ENCODE measurements at places on chromosomes 12 and 14.

DNA sequence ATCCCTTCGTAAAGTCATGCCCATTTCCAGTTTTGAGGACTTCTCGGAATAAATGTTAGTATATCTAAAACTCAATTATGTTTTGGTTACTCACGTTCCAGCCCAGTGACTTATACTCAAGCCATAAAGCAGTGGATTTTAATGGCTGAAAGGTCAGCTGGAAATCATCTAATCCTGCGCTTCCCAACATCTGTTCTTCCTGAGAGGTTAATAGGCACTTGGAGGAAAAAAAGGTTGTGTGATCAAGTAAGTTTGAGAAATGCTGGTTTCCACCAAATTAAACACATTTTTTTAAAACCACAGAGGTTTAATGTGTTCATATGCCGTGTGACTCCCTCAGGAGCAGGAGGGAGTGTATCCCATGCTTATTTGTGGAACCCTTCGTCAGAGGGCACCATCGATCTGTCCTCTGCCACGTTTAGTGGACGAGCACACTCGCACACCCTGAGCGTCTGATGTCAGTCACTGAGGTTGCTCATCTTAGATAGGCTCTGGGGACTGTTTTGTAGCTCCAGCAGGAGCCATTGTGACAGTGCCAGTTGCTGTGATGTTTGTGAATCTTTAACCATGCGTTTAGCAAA lies 41.4 kb downstream of the FBXL14 start:
- DNase-seq: no peak

- DNase-seq: no peak
Measured at GRCh38 chr12:131365821-131366260, 345.0 kb upstream of the SFSWAP start.

- DNase-seq: no peak
Measured at GRCh38 chr14:59301354-59301753, 112.9 kb downstream of the DAAM1 start.

DNA sequence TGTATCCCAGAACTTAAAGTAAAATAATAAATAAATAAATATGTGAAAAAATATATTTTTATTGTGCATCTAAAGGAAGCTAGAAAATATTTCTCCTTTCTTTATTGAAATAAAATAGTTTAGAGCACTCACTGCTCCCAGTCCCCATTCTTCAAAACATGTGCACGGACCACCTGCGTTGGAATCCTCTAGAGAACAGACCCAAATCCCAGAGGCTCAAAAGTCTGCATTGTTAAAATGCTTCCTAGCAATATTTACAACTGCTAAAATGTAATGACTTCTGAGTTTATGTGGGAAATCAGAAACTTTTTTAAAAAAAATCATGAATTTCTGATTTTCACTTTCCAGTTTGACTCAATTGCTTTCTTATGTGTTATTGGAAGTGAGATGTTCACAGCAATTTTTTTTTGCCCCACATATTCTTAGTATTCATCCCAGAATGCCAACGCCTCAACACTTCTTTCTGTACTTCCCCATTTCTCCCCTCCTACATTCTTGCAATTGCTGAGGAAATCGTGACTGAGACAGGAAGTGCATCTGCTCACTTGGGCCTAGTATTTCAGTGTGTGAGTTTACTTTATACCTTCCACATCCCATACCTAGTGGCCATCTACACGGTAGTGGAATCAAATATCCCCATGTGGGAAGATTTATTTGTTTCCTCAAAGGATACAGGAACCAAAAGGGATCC lies 116.0 kb upstream of the FLRT2 start:
- no peak for DNase-seq

DNA sequence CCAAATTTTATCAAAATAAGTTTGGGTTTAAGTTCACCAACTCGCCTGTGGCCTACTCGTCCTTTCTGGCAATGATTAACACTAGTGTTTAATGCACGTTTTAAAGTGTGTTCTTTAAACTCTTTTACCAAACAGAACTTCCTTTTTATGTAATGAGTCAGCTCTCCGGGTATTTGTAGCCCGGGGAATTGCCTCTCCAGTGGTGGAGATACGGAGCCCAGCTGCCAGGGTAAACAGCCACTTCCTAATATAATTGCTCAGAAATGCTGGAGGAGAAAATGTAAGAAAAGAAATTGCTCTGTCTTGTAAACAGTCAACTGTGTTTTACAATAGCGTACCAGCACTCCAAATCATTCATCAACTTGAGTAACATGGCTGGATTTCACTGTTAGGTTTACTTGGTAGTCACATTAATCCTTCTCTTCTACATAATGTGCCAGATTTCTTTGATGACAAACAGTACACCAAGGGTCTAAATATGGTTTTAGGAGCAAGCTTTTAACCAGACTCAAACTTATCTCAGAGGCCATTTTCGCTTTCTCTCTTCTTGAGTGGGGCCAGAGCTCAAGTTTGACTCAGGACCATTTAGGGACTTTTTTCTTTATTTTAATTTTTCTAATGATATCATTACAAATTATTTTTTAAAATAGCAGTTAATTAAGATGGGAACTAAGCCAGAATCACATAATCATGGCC lies 101.2 kb upstream of the SLC38A2 start:
- DNase-seq: peak; percentile 56

DNA sequence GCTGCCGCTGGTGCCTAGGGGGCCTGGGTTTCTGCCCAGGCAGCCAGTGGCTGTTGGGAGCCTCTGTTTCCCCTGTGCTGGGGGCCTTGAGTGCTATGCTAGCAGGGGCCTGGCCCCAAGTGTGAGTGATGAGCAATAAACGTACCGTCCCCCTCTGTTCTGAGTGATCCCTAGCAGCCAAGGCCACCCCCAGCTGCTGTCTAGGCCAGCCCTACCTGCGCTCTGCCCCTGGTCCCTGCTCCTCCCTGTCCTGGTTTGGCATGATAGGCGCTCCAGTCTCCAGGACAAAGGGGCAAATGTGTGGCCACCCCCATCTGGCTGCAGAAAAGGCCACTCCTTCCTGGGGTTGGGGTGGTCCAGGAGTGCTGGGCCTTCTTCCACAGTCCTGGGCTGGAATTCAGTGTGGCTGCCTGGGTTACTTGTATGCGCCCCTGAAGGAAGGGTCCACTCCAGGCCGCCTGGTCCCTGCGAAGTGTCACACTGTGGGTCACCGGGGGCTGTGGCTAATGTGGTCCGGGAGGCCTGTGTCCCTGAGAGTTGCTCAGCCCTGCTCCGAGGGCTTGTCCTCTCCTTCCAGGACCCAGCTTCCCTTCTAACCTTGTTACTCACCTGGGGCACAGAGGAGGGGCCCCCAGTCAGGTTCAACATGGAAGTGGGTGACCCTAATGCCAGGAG lies 7.0 kb downstream of the TRMT61A start:
- no peak for DNase-seq

DNA sequence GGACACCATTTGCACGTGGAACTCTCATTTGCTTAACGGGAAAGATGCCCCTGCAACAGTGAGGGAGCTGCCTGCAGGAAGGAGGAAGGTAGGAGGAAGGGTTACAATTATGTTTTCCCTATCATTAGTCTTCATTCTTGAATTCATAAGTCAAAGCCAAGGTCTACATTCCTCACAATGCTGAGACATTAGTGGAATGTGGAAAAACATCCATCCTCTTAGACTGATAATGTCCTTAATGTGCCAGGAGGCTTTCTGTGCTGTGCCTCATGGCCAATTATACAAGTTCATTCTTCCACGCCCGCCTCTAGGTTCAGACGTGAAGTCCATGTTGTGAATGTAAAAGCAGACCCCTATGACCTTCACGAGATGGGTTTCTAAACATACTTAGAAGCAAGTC lies 1212.4 kb upstream of the TMEM132C start:
- no peak for DNase-seq

GRCh38 chr14:50110323-50111037 lies 5.9 kb downstream of the VCPKMT start:
- no peak for DNase-seq

DNA sequence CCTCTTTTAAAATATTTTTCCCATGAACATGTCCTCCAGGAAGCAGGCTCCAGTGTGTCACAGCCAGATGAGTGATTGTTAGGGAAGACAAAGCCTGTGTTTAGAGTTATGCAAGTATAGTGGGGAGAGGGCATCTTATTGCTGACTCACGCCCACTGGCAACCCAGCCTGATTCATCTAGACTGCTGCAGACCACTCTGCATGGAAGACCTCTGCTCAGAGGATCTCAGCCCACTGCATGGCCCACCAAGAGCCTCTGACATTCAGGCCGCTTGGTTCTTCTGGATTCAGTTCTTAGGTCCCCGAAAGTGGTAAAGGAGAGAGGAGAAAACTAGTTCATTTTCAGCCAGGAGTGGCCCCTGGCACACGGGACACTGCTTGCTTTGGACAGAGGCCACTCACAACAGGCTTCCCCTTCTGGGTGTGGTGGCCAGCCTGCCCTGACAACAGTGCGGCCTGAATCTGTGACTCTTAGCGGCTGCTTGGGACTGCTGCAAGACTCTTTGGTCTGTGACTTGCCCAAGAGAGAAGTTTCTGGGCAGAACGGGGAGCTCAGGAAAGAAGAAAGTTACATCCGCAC lies 266.3 kb downstream of the ZFP36L1 start:
- DNase-seq: no peak

DNA sequence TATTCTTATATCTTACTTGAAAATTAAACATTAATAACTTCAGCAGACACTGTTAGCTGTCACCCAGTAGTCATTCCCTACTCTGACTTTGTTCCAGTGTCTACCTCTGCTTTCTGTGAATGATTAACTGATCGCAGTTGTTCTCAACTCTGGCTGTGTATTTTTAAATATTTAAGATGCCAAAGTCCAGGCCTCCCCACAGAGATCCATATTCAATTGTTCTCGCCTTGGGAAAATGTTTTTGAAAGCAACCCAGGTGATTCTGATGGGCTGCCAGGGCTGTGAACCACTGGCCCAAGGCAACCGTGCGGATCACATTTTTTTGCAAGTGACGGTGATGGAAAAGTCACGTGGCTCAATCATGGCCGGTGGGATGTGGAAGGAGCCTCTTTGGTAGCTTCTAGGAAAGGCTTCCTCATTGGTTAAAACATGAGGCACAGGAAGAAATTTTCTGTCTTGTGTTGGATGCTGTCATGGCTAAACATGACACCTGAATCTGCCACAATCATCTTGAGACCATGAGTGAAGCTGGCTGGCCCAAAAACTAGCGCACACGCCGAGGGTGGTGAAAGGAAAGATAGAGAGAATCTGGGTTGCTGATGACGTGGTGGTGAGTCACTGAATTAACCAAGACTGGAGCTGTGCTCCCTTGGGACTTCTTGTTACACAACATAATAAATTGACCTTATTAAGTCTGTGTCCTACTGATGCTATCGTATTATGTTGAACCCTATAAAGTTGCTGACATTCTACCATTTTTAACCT lies 37.2 kb downstream of the RDH12 start:
- DNase-seq: no peak

GRCh38 chr14:31578266-31578665 lies 17.1 kb downstream of the NUBPL start:
- DNase-seq: no peak

- DNase-seq: no peak
Measured at GRCh38 chr14:24167469-24168114, 4.3 kb upstream of the REC8 start.

DNA sequence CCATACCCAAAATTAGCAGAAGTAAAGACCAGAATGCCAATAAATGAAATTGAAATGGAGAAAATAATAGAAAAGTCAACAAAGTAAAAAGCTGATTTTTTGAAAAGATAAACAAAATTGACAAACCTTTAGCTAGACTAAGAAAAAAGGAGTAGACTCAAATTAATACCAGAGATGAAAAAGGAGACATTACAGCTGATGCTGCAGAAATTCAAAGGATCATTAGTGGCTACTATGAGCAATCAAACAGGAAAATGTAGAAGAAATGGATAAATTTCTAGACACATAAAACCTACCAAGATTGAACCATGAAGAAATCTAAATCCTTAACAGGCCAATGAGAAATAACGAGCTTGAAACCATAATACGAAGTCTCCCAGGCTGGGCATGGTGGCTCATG lies 34.8 kb upstream of the INSM2 start:
- DNase-seq: no peak
